ENCODE measurements at places on chromosomes 3 and 15.

GRCh38 chr15:38899300-38899699 lies 334.7 kb upstream of the RASGRP1 start:
- DNase-seq = peak; percentile 50

DNA sequence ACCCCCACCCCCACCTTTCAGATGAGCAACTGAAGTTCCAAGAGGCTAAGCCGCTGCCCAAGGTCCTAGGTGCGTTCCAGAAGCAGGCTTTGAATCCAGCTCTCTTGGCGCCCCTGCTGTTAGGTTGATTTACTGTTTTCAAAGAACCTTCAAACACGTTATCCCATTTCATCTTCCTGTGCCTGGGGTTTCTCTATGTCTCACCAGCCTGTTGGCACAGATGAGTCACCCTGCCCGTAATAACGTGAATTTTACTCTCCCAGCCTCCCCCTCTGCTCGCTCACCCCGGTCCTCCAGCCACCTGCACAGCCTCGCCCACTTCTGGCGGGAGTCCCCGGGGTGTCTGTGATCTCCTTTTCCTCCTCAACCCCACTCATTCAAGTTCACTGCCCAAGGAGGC lies 13.0 kb upstream of the TSEN2 start:
- no peak for DNase-seq

DNA sequence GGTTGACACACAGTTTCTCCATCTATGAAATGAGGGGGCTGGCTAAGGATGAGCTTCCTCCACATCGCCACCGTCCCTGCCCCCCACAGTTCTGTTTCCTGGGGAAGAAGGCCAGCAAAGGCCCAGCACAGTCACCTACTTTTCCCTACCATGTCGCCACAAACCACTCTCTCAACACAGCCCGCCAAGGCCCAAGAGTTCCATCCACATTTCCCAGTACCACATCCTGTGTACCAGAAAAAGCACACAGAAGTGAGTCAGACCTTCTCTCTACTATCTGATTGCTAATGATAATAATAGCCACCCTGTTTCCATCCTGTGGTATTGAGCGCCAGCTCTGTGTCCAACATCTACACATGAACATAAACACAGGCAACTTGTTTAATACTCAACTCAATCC lies 30.3 kb upstream of the C15orf39 start:
- DNase-seq = peak; percentile 90

DNA sequence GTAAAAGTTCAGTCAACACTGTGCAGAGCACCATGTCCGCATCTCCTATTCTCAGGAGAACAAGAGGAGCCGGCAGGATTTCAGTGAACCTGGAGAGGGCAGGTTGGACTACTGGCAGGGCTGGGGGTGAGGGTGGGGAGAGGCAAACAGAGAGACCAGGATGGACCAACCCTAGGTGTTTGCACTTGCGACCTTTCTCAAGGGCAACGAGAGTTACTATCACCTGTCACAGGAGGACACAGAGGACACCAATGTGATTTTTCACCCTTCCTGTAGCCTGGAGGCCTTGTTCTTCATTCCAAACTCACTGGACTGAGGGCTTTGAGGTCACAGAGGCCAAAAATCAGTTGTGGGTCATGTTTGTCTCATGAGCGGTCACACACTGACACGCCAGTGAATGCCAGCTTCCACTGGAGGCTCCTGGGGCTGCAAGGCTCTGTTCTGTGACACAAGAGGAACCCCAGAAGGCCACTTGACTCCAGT lies 89.5 kb downstream of the CPN2 start:
- no peak for DNase-seq

DNA sequence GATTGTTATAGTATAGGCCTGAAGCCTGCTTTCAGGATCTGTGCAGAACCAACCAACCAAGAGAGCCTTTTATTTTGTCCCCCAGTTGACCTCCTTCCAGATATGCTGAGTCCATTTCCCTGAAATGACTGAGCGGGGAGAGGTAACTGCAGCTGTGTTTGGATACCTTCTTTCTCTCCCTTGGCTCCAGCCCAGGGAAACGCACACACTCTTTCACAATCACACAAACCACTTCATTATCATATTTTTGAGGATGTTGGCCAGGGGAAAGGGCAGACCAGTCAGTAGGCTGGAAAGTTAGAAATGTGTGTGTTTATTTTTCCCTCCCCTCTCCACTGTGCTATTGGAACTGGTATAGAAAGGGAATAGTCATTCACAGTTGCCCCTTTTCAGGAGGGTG lies 417.7 kb upstream of the TBL1XR1 start:
- DNase-seq = peak; percentile 96

GRCh38 chr15:27059610-27060202 lies 88.7 kb downstream of the GABRG3 start:
- DNase-seq = peak; percentile 26

GRCh38 chr15:50166216-50166615 lies 15.8 kb upstream of the SLC27A2 start:
- DNase-seq = peak; percentile 56

- no peak for DNase-seq
These were observed 270.2 kb downstream of the SHOX2 start for GRCh38 chr3:157836022-157836421.

DNA sequence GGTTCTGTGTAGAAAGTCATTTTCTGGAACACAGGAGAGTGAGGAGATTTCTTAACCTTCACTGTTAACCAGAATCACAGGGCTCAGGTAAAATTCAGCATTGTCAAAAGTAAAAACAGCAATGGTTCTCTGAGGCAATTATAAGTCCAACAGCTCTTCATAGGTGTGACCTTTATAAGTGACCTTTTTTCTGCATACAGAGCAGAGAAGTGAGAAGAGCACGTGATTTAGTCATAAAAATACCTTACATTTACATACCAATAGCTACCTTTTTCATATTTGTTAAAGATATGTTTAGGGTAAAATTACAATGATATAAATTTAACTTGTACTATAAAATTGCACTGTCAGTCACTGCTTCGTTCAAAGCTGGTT lies 36.2 kb upstream of the ZKSCAN7 start:
- no peak for DNase-seq

- DNase-seq = no peak
These were observed 98.0 kb downstream of the DTWD1 start for GRCh38 chr15:49718846-49719245.

DNA sequence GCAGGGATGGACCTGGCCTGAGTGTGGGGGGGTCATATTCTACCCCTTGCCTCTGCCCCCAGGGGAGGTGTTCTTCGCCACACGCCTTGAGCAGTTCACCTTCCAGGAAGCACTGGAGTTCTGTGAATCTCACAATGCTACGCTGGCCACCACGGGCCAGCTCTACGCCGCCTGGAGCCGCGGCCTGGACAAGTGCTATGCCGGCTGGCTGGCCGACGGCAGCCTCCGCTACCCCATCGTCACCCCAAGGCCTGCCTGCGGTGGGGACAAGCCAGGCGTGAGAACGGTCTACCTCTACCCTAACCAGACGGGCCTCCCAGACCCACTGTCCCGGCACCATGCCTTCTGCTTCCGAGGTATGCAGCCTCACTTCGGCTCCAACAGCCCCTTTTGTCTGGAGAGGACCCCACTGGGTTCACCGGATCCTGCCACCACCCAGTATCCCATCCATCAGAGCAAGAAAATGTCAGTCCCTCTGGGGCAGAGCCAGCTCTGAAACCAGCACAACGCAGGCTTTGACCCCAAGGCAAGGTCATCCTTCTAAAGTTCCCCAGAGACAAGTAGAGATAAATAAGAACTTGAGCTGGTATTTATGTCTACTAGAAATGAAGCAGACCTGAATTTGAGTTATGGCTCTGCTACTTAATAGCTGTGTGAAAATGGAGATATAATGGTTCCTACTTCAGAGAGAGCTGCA lies 45.8 kb downstream of the HAPLN3 start:
- peak; percentile 1 for DNase-seq

DNA sequence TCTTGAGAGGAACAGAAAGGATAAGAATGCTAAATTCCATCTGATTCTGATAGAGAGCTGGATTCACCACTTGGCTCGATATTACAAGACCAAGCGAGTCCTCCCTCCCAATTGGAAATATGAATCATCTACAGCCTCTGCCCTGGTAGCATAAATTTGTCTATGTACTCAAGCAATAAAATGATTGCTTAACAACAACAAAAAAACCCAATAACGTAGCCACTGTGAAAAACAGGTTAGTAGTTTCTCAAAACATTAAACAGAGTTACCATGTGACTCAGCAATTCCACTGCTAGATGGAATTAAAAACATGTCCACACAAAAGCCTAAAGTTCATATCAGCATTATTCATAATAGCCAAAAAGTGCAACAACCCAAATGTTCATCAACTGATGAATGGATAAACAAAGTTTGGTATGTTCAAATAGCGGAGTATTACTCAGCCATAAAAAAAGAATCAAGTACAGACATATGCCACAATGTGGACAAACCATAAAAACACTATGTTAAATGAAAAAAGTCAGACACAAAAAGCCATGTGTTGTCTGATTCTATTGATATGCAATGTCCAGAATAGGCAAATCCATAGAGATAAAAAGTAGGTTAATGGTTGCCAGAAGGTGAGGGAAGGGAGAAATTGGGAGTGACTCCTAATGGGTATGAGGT lies 16.8 kb downstream of the BCL2L10 start:
- peak; percentile 99 for DNase-seq

GRCh38 chr15:60752973-60753720 lies 274.2 kb upstream of the ICE2 start:
- DNase-seq = peak; percentile 16

DNA sequence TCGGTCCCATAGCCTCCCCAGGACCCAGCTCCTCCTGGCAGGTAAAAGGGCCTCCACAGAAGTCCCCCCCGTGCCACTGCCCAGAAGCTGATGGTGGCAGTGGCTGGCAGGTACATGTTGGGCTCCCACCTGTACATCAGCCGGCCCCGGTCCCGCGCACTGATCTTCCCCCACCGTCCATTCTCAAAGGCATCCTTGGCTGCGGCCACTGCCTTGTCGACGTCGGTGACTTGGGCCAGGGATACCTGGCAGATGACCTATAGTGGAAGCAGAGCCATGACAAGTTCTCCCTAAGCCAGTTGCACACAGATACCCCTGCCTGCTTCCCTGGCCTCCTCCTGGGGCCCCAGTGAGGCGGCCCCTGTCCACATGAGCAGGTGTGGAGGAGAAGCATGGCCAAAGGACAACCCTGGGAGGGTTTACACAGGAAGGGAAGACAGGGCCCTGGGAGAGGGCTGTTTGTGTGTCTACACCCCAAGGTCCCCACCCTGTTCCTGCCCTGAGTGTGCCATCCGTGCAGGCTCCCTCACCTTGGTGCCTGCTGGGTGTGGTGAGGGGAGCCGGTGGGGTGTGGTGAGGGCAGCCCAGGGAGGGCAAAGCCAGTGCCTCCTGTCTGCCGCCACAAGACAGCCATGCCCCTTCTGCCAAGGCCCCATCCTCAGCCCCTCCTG lies 44.8 kb downstream of the ALDH1L1 start:
- no peak for DNase-seq

GRCh38 chr15:98609144-98609852 lies 39.0 kb upstream of the IGF1R start:
- DNase-seq = peak; percentile 41

GRCh38 chr3:140097874-140098635 lies 163.1 kb downstream of the CLSTN2 start:
- DNase-seq = no peak
